Activated T-cell treated with anti-CD3 and anti-CD28 coated beads, Interleukin-2, amount 50 U/mL, for 72 hours (primary cell): ENCODE measurements at places on chromosomes 13 and 19. TPM values are rescaled to one million over a fixed set of nuclear protein-coding genes. Genes with fewer than 3 reads are reported as not detected.
A peak's percentile ranks its signal among the peaks of the same experiment; 100 is the strongest.

DNA sequence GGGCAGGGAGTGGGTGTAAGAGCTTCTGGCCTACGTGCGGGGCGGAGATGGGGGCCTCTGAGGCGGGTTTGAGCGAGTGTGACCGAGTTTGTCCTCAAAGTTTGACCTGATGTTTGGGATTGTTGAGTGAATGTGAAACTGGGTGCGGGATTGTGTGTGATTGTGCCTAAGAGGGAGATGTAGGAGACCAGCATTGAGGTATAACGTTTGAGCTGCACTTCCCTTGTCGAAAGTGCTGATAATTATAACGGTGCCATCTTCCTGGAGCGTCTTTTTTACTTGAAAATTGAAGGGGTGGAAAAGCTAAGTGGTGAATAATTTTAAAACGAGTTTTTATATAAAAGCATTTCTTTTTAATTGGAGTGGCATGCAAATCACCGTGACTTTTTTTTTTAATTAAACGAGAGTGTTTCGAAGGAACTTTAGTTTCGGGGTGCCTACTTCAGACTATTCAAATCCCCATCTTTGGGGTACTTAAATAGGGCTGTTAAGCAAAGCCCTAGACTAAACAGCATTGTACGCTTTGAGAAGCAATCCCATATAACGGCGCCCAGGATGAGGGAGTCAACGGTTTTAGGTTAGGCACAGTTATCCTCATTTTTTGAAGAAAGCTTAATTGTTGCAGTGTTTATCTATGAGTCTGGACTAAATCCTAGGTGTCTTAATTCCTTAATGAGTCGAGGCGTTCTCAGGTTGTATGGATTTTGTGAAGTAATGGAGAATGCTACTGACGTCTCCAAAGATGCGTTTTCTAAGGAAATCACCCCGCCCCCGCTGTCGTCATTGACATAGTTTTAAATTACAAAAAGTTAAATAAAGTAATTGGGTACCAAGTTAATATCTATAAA, 594 bp downstream of the ZNF146 start:
- DNase-seq = peak; percentile 19

DNA sequence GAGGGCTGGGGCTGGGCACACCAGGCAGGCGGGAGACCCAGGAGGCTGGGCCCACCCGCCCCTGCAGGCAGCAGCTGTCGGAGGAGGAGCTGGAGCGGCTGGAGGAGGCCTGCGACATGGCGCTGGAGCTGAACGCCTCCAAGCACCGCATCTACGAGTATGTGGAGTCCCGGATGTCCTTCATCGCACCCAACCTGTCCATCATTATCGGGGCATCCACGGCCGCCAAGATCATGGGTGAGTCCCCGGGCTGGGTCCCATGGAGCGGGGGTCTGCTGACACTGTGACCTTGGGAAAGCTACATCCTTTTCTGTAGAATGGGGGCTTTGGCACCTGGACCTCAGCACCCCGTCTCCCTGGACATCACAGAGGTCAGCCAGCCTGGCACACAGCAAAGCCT, 8.1 kb downstream of the PRPF31 start:
- no peak for DNase-seq

- DNase-seq = no peak
Measured at GRCh38 chr19:7682175-7682855, 1.7 kb downstream of the TRAPPC5 start.

The ZNF552 gene
- total RNA-seq = 8.4 TPM

DNA sequence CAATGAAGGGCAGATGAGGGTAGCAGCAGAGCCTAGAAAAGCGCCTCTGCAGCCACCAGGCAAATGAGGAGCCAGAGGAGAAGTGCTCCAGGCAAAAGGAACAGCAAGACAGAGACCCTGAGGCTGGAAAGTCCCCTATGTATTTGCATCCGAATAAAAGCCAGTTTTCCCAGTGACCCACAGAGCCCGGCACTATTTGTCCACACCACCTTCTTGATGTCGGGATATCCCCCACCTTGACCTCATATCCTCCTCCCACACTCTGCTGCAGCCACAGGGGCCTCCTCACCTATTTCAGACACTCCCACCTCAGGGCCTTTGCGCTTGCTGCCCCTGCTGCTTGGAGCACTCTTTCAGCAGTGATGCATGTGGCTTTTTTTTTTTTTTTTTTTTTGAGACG, 6.6 kb downstream of the ATG4D start:
- DNase-seq = no peak

DNA sequence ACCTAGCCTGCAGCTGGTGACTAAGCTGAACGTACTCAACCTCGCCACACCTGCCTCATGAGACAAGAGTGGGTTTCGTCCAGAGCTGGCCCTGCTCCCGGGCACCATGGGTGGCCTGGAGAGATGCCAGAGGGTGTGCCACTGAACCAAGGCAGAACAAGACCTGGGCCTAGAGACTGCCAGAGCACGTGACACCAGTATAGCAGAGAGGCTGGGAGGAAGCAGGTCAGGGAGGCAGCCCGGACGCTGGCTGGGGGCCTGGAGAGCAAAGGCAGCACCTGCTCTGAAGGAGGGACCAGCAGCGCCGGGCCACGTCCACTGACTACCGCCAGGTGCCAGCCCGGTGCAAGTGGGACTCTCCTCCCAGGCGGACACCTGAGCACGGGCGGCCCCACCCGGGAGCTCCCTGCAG, 7.3 kb upstream of the C13orf46 start:
- no peak for DNase-seq

- DNase-seq = no peak
Measured at GRCh38 chr13:48977286-48977625, 1.5 kb downstream of the FNDC3A start.

- peak; percentile 94 for DNase-seq
Measured at GRCh38 chr19:18683109-18683957, at the start of gene CRTC1. Gene CRTC1 (plus strand): TSS chr19:18683680. CDS start chr19:18683703, 23 bp downstream.

The ZNF844 gene
- 8.4 TPM for total RNA-seq
